Skin of body (tissue), 3 donors: ENCODE measurements at places on chromosomes 3 and 15. TPM values are rescaled to one million over a fixed set of nuclear protein-coding genes. Genes with fewer than 3 reads are reported as not detected.

GRCh38 chr15:64732156-64732860 lies 43.1 kb downstream of the RBPMS2 start:
- no peak for DNase-seq

DNA sequence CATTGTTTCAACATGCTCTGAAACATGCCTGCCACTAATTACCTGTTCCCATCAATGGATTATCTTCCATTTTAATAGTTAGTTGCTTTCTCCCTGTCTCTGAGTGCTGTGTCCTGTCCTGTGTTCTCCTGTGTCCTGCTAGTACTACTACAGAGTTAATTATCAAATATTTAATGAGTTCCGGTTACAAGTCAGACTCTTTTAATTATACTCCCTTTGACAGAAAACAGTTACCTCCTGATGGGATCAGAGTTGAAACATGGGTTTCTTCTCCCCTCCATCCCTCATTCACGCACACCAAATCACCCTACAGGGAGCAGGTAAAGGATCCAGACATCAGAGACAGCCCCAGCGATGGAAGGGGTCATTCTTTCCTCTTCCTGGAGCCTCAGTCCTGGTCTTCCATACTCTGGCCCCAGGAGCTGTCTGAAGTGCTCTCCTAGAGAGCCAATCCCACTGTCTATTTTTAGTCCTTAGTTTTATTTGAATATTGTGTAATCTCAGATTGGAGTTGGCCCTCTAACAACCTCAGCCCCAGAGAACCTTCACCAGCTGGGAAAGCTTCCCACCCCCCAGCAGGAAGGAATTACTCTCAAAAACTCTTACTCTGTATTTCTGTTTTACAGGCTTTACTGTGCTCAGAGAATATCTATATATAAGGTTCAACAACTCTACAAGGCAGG lies 137.0 kb upstream of the C2CD4B start:
- DNase-seq, result no peak

- no peak for DNase-seq
Measured at GRCh38 chr3:128369881-128370642, 96.6 kb downstream of the DNAJB8 start.

The B3GALNT1 gene
- 19.2 TPM for total RNA-seq

GRCh38 chr15:41658689-41659088 lies 1.5 kb upstream of the MGA start:
- no peak for DNase-seq

The CHD2 gene
- 174 TPM for total RNA-seq

GRCh38 chr3:28122227-28122626 lies 119.2 kb upstream of the CMC1 start:
- DNase-seq, result no peak

The VEPH1 gene
- total RNA-seq, result 6.4 TPM

The NDUFB5 gene
- 142 TPM for total RNA-seq

- DNase-seq, result no peak
Measured at GRCh38 chr15:31304751-31305365, 21.8 kb upstream of the KLF13 start.

- DNase-seq, result peak; percentile 39
Measured at GRCh38 chr3:52277972-52278509, 408 bp downstream of the WDR82 start.

The FOXB1 gene
- total RNA-seq, result not detected

DNA sequence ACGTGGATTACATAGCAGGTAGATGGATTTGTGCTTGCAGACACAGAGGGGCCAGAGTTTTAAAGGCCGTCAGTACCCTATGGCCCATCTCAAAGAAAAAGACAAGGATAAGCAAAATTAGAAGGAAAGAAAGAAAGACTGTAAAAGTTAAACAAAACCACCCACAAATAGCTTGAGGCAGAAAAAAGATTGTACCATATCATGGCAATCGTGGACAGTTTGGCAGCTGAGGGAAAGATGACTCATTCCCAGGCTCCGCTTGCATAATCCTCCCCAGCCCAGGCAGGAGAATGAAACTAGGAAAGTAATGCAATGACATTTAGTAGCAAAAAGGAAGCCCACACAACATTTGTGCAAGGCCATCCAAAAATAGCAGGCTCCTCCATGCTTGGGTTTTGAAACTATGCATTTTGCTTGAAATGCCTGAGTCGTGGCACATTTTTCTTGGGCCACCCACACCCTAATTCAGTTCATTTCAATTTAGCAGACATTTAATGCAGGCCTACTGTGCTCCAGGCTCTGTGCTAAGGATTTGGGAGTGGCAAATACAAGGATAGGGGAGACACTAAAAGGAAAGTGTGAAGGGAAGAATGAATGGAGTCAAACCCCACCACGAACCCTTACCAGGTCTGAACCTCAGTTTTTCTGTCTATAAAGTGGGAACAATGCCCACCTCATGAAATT lies 40.9 kb upstream of the SMAD3 start:
- DNase-seq, result peak; percentile 90

DNA sequence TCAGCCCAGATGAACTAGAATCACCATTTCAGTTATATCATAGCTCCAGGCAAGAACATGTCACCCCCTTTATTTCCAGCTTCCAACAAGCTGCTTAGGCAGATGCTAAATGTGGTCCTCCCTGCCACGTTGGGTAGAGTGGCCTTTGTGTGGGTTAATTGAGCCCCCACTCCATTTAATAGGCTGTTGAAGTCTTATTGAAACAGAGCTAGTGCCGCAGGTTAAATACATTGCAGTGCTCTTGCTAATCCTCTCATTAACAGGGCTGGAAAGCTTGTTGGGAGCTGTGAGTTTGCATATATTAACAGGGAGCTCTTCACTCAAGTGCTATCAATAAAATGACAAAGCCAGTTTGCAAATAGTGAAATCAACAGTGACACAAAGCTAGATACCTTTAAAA lies 248.4 kb upstream of the CMC1 start:
- DNase-seq, result no peak

The TLR9 gene
- total RNA-seq, result not detected

- peak; percentile 57 for DNase-seq
Measured at GRCh38 chr3:24640330-24640877, 145.8 kb upstream of the THRB start.

- DNase-seq, result no peak
Measured at GRCh38 chr3:117141812-117142211, 432.2 kb downstream of the TUSC7 start.

The OR5H6 gene
- total RNA-seq, result not detected

DNA sequence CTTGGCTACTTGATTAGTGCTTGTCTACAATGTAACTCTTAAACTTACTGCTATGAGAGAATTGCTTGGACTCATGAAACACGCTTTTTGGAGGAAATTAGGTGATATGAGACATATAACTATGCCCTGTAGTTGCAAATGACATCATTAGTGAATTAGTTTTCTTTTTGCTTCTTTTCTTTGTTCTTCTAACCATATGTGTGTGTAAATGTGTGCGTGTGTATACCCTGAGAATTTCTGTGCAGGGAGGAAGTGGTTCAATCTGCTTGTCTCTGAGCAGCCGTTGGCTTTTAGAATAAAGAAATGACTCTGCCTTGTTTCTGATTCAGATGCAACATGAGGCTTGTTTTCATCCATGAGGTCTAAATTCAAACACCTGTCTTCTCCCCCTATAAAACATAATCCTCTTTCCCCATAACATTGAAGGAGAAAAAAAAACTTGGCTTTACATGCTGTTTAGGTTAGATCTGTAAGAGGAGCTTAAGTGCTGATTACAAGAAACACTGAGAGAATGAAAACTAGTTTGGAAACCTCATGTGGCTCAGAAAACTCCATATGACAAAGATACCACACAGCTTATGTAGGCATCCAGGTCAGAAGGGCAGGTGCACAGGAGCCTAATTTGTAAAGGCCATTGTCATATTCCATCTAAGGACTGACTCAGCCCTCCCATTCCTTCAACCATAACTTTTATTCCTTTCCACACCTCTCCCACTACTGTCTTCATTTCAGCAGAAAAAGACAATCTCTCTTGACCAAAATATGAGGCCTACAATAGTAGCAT lies 30.5 kb upstream of the BLM start:
- no peak for DNase-seq

The NMNAT3 gene
- total RNA-seq, result 6.7 TPM

DNA sequence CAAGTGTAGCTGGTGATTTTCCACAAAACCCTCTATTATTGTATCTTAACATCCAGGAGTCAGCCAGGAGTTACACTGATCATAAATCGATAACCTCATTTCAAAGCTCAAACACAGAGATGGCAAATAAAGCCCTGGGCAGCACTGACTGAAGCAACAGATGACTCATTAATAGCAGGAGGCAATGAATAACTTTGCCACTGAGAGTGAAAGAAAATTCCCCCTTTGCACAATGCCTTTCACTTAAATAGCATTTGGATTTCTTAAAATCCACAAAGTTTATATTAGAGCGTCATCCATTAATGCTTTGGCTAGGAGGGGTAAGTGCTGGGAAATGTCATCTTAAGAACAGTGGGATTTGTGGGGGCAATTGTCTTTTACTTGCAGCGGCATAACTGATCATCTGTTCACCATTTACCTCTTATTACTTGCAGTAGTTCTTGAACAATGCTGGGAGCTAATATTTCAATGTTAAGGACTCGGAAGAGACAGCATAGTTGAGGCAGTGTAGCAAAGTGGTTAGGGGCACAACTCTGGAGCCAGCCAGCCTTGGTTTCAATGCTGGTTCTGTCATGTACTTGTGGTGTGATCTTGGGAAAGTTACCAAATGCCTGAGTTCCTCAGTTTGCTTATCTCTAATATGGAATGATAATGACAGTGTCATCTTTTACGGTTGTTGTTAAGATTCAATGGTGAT lies 630.4 kb upstream of the TBL1XR1 start:
- no peak for DNase-seq

DNA sequence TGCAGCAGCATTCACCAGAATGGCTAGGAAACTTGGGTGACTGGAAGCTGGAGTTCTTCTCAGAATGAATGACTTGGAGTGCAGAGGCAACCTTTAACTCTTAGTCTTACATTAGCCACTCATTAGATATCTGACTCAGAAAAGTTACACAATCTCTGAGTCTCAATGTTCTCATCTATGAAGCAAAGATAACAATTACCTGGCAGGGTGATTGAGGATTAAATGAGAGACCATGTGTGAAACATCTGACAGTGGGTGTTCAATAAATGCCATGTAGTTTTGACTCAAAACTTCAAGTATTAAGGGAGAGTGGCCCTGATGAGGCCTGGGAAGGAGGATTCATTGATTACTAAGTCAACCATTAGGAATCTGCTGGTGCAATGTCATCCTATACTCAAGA lies 48.3 kb downstream of the MRPL3 start:
- DNase-seq, result no peak

The LHFPL4 gene
- total RNA-seq, result not detected

DNA sequence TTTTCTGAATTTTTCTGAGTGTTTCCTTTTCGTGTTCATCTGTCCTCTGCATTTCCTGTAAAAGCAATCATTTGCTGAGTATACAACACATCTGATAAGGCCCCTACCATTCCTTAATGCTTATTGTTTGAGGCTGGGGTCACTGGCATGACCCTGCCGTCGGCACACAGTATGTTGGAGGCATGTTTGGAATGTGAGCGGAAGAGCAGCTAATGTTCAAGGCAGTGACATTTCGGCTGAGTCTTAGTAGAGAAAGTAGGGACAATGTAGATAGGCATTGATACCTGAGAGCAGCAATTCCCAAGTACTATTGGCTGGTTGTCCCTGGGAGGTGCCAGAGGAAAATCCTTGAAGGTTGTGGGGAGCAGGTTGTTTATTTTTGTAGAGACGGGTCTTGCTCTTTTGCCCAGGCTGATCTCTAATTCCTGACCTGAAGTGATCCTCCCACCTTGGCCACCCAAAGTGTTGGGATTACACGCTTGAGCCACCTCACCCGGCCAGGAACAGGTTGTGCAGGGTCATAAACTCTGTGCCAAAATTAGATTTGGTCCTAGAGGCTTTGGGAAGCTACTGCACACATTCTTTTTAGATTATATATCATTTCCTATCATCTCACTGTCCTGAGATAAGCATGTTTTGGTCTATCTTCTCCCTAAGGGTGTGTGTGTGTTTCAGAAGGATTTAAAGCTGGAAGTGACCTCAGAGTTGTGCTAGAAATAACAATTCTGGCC lies 13.5 kb downstream of the PTPN23 start:
- no peak for DNase-seq

The ACSBG1 gene
- total RNA-seq, result 23.6 TPM

- DNase-seq, result peak; percentile 31
Measured at GRCh38 chr3:116179091-116179490, 266.2 kb downstream of the LSAMP start.

The APEH gene
- total RNA-seq, result 41.8 TPM

DNA sequence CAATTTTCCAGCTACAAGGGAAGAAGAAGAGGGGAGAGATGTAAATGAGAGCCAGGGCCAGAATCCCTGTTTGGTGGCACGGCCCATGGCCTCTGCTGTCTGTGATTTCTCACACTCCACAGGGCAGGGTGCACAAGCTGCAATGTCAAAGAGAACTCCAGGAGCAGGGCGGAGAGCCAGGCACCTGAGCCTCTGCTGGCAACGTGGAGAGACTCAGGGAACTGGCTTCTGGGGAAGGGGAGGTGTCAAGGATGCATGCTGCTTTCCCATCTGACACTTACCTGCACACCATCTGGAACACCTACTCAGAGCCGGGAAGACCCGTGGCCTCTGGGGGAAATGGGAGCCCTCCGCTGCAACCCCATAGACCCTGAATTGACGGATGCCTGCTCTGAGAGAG lies 507.5 kb upstream of the NR2F2 start:
- DNase-seq, result no peak

The SH2D7 gene
- total RNA-seq, result not detected

- no peak for DNase-seq
Measured at GRCh38 chr15:99421172-99421656, 144.6 kb upstream of the MEF2A start.

The EPHB1 gene
- 5.0 TPM for total RNA-seq

DNA sequence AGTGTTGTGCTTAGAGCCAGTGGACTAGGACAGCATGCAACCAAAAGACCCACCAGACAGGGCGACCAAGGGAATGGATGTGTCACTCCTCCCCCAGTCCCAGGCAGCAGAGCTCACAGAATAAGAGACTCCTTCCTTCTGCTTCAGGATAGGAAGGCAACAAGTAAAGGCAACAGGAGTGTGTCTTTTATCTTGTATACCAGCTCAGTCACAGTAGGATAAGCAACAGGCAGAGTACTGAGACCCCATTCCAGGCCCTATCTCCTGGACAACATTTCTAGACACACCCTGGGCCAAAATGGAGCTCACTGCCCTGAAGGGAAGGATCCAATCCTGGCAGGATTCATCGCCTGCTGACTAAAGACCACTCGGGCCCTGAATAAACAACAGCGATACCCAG lies 25.0 kb downstream of the PDCD10 start:
- DNase-seq, result no peak

DNA sequence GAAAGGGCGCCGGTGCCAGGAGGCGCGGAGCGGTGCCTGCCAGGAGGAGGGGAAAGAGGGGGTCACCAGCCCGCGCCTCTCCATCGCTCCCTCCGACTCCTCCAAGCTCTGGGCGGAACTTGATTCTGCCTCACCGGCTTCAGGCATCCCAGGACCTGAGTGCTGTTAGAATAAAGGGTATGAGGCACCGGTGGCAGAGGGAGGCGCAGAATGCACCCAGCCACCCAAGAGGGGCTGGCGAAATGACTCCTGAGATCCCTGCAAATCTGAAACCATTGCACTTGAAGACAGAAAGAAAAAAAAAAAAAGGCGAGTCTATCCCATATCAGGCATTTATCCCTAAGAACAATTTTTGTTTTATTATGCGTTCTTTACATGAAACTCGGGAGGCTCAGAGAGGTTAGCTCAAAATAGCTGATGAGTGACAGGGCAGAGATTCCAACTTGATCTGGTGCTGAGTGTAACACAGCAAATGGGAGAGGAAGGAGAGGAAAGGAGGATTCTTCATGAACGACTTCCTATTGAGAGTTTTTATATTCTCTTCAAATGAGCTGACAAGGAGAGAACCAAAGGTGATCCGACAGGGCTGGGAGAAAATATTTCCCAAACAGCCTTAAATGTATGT lies 157.0 kb upstream of the FRMD4B start:
- DNase-seq, result no peak

The CSPG5 gene
- total RNA-seq, result 1.2 TPM

The NANOGP8 gene
- total RNA-seq, result 0.89 TPM
